ENCODE measurements at places on chromosomes 5 and 9. TPM values are rescaled to one million over a fixed set of nuclear protein-coding genes. Genes with fewer than 3 reads are reported as not detected.
A peak's percentile ranks its signal among the peaks of the same experiment; 100 is the strongest.

Gene LECT2
- not detected for total RNA-seq

Gene SLC2A8
- total RNA-seq, result 8.2 TPM

- DNase-seq, result peak; percentile 55
Observed at GRCh38 chr5:127875235-127876021, 172.2 kb downstream of the CCDC192 start.

DNA sequence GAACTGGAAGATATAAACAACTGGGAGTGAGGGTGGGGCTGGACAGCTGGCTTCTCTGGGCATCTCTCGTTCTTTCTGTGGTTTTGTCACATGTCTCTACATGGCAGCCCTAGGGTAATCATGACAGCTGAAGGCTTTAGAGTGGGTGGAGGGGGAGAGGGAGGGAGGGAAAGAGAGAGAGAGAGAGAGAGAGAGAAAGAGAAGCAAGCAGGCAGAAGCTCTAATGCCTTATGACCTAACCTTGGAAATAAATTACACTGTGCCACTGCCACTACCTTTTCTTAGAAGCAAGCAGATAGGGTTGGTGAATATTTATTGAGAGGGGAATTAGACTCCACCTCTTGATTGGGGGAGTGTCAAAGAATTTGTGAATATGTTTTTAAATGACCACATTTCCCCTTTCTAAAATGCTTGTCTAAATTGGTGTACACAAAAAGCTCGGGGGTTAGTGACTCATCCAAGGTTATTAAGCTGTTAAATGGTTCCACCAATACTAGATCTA, 2.6 kb upstream of the DAPK1 start:
- DNase-seq, result peak; percentile 68

Gene C9orf78
- total RNA-seq, result 19.3 TPM

- no peak for DNase-seq
Observed at GRCh38 chr5:110507972-110508371, 218.5 kb downstream of the TMEM232 start.
